ENCODE measurements at places on chromosomes 1 and 21.
A peak's percentile ranks its signal among the peaks of the same experiment; 100 is the strongest.

DNA sequence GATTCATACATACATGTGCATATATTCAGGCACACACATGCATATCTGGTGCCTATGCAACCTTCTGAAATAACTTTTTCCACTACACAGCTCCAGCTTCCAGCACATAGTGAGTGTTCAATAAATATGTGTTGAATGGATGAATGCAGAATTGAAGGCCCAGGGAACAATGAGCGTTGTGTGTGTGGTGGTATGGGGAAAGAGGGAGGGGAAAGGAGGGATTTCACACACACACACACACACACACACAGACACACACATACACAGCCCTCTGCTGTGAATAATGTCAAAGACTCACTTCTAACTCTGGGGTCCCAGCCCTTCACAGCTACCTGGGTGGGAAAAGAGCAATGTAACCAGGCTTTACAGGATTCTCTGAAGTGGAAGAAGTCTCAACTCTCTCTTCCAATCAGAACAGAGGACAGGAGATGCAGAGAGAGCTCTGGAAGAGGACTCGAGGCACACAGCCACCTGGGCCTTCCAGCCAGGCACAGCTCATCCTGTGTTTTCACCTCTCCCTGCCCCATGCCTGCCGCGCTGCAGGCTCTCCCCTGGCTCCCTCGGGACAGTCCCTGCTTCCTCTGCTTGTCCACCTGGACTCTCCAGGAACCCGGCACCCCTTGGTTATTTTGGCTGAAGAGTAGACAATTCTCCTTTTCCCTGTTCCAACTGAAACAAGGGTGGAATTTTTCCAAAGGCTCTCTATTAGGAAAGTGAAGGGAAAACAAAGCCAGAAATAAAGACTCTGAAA lies 5.4 kb upstream of the IGSF8 start:
- no peak for DNase-seq

- no peak for DNase-seq
Measured at GRCh38 chr1:181113059-181113641, 24.6 kb downstream of the IER5 start.

- no peak for DNase-seq
Measured at GRCh38 chr1:4407851-4408250, 246.6 kb upstream of the AJAP1 start.

- no peak for DNase-seq
Measured at GRCh38 chr1:173302890-173303829, 96.0 kb upstream of the TNFSF4 start.

DNA sequence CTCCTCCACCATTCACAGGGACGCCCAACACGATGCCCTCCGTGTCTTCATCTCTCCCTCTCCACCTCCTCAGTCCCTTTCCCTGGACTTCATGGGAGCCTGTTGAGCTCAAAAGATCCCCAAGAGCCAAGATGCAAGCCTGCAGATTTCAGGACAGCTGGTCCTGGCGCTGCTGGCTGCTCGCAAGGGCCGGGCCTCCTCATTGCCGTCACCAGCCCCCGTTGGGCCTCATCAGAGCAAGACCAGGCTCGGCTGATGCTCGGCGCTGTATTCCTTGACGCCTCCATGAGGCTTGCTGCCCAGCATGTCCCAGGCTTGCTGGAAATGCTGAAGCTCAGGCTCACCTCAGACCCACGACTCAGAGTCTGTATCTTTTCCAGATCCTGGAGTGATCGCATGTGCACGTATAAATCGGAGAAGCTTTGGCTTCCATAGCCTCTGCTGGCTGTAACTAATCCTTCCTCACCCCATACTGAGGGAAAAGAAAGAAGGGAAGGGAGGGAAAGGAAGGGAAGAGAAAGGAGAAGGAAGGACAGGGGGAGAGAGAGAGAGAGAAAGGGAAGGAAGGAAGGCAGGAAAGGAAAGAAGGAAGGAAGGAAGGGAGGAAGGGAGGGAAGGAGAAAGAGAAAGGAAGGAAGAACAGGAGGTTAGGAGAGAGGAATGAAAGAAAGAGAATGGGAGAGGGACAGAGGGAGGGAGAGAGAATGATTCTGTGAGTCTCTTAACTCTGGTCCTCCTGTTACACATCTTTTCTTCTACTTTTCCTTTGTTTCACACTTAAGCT lies 94.6 kb downstream of the KCNJ15 start:
- DNase-seq: no peak

GRCh38 chr1:198072177-198072576 lies 84.6 kb upstream of the NEK7 start:
- no peak for DNase-seq

- no peak for DNase-seq
Measured at GRCh38 chr1:221462345-221462744, 279.5 kb downstream of the DUSP10 start.

DNA sequence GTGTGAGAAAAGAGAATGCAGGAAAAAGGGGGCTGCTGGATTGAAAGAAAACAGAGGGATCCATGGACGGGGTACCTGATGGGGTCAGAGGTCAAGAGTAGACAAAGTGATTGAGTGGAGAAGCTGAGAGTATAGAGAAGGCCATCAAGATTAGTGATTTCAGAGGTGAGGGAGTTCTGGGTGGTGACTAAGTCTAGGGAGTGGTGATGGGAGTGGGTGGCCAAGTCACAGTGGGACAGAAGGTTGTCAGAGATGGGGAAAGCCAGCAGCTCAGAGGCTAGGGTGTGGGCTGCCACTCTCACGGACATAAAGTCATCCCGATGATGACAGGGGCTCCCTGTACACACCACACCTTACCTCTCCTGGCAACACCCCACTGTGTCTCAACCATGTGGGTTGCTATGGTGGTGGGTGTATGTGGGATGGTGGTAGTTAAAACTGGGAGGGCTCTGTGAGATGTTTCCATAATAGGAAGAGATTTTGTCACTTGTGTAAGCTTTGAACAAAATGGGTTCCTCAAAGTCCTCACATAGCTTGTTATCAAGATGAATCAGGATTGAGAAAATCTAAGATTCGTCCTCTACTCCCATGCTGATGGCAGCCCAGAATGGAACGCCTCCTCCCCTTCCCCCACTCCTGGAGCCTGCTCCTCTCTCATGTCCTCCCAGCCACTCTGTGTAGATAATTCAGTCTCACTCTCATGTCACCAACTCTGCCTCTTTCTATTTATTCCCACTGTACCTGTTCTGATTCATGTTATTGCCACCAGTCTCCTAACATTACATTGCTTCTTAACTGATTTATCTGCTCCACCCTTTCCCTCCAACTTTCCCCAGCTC lies 20.3 kb upstream of the CSF1 start:
- no peak for DNase-seq

DNA sequence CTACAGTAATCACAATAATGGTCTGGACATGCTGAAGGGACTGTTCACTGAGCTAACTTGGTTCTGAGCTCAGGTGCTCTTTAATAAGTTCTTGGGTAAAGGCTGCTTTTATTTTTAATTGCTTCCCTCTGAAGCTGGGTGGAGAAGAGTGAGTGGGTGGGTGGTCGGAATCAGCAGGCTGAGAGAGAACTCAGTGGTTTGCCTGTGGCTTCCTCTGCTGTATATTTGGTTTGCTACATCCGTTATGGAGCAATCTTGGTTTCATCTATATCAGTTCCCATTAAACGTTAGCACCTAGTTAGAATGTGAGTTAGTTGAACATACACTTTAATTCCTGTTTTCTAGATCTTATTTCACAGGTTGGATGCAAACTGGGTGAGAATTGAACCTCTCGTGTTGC lies 23.3 kb downstream of the CNIH4 start:
- no peak for DNase-seq

- no peak for DNase-seq
Measured at GRCh38 chr1:247357781-247358211, 26.1 kb upstream of the ZNF496 start.

DNA sequence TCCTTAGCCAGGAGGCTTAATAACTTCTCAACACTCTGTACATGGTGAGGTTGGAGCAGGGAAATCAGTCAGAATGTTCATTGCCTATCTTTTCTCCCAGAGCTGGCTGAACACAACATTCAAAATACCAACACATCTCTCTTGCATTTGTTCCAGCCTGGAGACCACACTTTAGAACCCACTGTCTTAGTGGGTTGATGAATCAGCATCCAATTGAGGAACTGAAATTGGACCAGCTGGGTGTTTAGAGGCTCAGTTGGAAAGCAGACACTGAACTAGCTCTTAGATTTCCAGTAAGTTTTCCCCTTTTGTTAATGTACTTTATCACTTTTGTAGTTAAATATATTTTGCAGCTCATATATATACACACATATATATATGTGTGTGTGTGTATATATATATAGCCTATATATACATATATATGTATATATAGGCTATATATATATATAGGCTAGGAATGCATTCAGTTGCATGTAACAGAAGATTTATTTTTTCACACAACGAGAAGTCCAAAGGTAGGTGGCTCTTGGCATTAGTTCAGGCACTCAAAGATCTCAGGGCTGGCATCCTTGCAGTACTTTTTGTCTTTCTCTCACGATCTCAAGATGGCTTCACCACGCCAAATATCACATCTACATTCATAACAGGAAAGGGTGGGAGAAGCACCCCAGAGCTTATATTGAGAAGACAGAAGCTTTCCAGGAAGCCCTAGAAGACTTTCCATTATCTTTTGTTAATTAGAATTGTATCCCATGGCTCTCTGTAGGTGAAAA lies 35.0 kb upstream of the HUNK start:
- DNase-seq: no peak

GRCh38 chr1:108865316-108865910 lies 8.5 kb upstream of the AKNAD1 start:
- no peak for DNase-seq

GRCh38 chr1:201085902-201086735 lies 26.1 kb downstream of the CACNA1S start:
- no peak for DNase-seq

DNA sequence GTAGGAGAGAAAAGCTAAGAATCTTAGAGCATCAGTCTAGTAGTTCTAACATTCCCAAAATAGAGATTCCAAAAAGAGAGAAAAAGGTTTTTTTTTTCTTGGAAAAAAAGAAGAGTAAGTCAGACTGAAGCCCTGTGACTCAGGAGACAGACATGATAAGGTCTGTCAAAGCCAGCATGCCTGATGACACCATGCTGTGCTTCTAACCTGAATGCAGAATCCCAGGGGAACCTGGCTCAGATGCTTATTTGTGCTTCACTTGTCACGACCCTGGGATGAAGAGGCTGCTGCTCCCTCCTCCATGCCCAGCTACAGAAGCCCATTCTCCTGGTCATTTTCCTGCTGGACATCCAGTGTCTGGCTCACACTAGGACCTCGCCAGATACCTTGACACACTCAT lies 44.3 kb downstream of the ERICH3 start:
- DNase-seq: no peak

DNA sequence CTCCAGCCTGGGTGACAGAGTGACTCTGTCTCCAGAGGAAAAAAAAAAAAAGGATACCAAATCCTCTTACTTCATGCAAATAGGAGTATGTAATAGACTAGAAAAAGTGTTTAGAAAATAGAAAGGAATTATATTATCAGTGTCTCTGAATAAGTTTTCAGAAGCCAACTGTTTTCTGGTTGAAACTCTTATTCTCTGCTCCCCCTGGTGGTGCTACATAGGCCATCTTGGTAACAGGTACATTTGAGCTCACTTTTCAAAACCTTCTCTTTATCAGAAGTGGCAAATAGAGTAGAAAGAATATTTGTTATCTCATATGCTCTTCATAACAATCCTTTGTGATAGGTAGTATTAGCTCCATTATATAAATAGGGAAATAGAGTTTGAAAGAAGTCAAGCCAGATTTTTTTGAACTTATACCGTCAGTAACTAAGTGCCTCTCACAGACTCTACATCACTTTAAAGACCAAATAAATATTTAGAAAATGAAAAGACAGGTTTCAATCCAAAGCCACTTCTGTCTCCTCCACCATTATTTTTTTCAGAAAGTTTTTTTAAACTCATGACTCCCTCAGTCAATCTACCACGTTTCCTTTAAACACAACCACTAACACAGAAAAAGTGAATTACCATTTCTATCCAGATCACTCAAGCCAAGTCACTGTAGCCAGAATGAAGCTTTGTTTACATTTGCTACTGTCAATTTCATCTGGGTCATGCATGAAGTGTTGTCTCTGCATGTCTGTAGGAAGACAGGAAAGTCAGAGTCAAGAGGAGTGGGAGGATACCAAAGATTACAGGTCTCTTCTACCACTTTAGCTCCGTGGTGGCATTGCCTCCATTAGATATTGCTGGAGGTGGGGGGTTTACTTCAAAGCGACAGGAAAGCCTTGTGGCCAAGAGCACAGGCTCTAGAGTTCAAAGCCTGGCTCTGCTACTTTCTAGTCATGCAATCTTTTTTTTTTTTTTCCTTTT lies 45.6 kb downstream of the IL23R start:
- DNase-seq: no peak

GRCh38 chr1:109047339-109047738 lies 5.4 kb upstream of the WDR47 start:
- no peak for DNase-seq

DNA sequence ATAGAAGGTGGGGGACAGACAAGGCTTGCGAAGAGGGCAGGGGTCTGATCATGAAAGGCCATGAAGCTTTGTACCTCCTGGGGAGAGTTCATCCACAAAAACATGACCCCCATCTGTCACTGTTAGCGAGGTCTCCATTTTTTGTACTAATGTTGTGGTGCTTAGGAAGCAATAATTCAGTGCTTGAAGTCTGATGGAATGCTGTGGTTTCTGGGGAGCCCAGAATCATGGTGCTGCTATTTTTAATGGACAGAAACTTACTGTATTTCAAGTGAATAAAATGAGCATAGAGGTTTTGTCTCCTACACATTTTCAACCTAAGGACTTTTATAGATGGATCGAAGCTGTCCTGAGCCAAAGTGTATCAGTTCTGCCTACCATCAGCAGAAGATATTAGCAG lies 28.2 kb upstream of the RGL1 start:
- no peak for DNase-seq

- DNase-seq: no peak
Measured at GRCh38 chr1:221868593-221869303, 126.9 kb upstream of the DUSP10 start.

DNA sequence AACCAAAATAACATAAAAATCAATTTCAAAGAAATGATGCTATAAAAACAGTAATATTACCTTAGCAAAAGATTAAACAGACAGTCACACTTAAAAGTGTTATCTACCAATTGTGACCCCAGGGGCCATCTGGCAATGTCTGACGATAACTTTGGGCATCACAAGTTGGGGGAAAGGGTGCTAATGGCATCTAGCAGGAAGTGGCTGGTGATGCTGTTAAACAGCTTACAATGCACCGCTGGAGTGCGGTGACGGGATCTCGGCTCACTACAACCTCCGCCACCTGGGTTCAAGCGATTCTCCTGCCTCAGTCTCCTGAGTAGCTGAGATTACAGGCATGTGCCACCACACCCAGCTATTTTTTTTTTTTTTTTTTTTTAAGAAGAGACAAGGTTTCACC lies 27.6 kb downstream of the NUP133 start:
- no peak for DNase-seq

GRCh38 chr1:171610385-171610784 lies 11.7 kb upstream of the MYOCOS start:
- DNase-seq: no peak

GRCh38 chr1:23562137-23562876 lies 3.0 kb upstream of the ID3 start:
- DNase-seq: peak; percentile 34

- DNase-seq: no peak
Measured at GRCh38 chr1:26239936-26240335, 5.9 kb downstream of the CEP85 start.

- no peak for DNase-seq
Measured at GRCh38 chr1:116850436-116850835, 59.3 kb upstream of the PTGFRN start.

All from esophagus squamous epithelium (tissue), 5 donors.